Activated T-cell treated with anti-CD3 and anti-CD28 coated beads, Interleukin-2, amount 50 U/mL, for 48 hours (primary cell): ENCODE measurements at places on chromosomes 7 and 10.

DNA sequence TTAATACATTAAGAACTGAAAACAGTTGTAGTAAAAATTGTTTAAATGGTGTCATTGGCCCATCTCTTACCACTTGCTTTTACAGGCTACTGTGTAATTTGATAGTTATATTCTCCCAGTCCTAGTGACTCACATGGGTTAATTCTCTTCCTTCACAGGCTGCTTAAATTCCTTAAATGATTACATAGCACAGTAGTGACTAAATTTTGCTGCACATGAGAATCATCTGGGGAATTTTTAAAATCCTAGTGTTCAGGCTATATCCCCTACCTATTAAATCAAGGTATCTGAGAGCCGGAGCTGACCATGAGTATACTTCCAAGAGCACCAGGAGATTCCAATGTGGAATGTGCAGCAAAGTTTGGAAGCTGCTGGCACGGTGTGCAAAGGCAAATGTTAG lies 45.3 kb upstream of the ZNF800 start:
- DNase-seq: no peak

- no peak for DNase-seq
These were observed 10.1 kb downstream of the DENND10 start for GRCh38 chr10:119113751-119114732.

DNA sequence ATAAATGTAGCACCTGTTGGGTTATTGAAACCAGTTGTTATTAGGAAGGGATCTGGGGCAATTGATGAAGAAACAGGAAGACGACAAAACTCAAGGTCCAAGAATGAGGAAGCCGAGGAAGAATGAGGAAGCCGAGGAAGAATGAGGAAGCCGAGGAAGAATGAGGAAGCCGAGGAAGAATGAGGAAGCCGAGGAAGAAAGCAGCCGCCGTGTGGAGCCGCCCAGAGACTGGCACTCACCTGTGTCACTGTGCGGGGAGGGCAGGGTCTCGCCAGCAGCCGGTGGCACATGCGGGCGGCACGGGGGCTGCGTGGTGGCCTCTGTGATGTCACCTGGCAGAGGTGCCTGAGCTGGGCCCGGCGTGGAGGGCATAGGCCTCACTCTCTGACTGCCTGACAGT lies 71.1 kb upstream of the CFAP46 start:
- DNase-seq: no peak

GRCh38 chr7:93948106-93948505 lies 26.6 kb downstream of the GNG11 start:
- no peak for DNase-seq

DNA sequence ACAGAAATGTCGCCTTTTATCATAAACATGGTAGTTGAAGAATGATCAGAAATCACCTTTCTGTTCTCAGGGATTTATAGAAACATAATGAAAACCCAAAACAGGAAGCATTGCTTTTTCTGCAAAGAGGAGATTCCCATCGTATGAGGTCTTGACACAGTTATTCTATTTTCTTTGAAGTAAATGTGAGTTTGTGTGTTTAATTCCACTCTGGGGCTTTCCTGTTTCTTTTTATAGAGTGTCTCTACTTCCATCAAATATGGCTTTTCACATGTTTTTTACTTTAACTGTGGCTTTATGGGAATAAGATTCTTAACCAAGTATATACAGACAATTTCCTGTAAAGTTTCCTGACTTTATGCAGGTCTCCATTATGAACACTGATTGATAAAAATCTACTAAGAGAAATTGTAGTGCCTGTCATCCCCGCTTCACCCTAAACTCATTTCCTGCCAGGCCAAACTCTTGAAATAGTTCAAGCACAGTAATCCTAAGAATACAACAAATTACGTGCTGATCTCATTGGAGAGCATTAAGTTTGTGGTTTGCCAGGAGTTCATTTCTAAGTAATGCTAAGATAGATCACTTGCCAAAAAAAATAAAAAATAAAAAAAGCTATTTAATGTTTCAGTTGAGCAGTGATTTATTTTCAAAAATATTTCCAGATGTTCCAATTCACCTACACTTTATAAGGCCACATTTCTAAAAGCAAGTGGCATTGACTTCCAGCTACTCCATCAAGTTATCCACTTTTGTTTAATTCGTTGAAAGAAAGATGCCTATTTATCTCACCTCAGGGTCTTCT lies 52.2 kb upstream of the SEC61G start:
- no peak for DNase-seq

- DNase-seq: no peak
These were observed 115.0 kb upstream of the KIF5B start for GRCh38 chr10:32171204-32171603.

DNA sequence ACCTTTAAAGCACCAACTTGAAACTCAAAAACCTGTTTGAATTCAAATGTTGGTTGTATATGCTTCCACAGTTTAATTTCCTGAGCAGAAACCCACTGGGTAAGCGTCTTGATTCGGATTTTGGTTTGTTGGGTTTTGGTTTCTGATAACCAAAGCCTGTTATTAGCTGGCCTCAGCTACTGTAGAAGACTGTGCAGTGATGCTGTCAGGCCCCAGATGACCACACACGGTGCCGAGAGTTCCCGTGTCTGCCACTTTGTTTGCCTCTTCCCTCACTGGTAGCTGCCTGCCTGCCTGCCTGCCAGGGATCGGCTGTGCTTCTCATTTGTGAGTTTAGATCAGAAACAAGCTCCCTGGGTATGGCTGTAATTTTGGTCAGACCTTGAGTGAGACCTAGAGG lies 5.6 kb downstream of the MDH2 start:
- DNase-seq: no peak

- no peak for DNase-seq
These were observed 294.4 kb downstream of the BAMBI start for GRCh38 chr10:28971764-28972163.

GRCh38 chr7:76281706-76282343 lies 20.6 kb upstream of the HSPB1 start:
- no peak for DNase-seq

GRCh38 chr10:103701380-103702222 lies 153.8 kb downstream of the SH3PXD2A start:
- DNase-seq: no peak

DNA sequence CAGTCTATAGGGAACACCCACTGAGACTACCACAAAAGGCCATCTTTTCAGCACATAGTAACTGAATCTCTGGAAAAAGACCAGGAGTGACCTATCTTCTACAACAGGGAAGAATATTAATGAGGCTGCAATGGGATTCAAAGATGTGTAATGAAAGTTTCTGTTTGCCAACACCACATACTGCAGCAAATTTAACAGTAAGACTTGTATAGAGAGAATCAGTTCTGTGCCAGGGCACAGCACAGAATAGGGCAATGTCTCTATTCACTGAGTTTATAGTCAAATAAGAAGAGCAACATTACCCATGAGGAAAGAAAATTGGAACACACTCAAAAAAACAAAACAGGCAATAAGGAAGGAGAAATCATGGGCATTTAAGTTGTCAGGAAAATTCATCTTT lies 91.4 kb upstream of the PTN start:
- no peak for DNase-seq

DNA sequence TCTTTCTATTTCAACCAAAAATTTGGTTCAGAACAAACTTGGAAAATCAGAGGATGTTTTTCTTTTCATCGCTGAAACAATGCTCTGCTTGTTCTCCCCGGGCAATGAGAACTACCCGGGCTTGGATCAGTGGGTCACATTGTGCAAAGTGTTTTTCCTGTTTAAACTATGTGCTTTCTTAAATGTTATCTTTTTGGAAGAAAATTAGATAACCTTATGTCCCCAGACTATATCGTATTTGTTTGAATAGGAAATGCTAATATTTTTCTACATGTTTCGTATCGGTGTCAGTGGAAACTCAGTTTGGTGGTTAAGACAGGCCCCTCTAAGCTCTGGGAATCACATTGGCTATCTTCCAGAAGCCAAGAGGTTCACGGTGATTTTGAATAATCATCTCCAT lies 319.5 kb upstream of the NFE2L3 start:
- no peak for DNase-seq

- DNase-seq: no peak
These were observed 249.4 kb downstream of the CRPPA start for GRCh38 chr7:16171928-16172327.

DNA sequence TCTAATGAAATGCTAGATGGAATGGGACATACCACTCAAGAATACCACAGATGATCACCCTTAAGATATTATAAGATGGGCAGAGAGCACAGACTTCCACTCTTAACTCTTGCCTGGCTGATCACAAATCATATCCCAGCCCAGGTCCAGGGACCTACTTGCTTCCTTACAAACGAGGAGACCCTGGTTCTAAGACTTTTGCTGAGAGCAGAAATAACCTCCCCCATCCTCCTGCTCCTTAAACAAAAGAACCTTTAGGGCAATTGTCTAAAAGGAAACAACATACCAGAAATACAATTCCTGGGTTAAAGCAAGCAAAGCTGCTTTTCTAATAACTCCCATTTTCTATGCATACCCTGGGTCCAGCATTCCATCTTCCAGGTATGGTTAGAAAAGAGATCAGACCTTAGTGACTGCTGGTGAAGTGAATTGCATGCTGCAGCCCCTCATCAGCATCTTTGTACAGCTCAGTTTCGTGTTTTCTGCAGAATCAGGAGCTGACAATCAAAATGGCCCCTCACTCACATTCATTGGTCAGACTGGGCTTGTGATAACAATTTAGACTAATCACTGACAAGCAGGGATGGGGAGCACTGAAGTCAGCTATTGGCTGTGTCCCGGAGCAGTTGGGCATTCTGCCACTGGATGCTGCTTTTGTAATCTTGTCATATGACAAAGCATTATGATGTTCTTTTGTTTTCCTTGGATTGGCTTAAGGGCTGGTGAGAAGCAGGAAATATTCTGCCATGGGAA lies 14.6 kb downstream of the IFIT3 start:
- no peak for DNase-seq

GRCh38 chr10:117221156-117221711 lies 19.7 kb upstream of the SLC18A2 start:
- DNase-seq: no peak

- DNase-seq: no peak
These were observed 539.2 kb downstream of the HTR7 start for GRCh38 chr10:90318659-90319058.

GRCh38 chr7:132571970-132572369 lies 4.3 kb downstream of the PLXNA4 start:
- no peak for DNase-seq

DNA sequence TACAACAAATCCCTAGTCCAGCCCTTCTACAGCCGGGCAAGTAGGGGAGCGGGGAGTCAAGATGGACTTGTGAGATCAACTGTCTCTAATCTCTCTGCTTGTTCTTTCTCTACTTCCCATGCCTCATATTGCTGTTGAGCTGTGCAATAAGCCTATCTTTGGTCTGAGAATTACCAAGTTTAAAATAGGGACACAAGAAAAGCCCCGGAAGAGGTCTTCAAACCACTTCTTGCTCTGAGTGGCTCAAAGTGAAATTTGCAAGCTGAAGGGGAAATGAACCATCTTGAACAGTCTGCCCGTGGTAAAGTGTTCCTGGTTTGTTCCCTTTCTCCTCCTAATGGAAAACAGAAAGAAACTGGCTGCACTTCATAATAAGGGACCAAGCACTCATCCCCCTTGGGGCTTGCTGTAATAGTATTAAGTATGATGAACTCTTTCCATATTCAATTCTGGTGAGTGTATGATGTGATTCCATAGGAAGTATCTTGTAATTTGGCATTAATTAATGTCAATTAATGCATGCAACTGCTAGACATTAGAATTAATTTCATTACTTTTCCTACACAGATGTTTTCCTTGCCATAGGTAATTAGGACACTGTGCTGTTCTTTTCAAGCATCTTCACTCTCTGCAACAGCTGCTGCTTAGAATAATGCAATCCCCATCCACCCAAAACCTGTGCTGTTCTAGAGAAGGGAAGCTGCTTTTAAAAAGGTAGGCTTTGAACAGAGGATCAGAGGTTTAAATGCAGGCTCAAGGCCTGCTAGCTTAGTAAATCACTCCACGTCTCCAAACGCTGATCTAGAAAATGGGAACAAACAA lies 449.6 kb downstream of the SORCS1 start:
- DNase-seq: no peak

GRCh38 chr10:99370993-99371392 lies 41.8 kb downstream of the CNNM1 start:
- no peak for DNase-seq

DNA sequence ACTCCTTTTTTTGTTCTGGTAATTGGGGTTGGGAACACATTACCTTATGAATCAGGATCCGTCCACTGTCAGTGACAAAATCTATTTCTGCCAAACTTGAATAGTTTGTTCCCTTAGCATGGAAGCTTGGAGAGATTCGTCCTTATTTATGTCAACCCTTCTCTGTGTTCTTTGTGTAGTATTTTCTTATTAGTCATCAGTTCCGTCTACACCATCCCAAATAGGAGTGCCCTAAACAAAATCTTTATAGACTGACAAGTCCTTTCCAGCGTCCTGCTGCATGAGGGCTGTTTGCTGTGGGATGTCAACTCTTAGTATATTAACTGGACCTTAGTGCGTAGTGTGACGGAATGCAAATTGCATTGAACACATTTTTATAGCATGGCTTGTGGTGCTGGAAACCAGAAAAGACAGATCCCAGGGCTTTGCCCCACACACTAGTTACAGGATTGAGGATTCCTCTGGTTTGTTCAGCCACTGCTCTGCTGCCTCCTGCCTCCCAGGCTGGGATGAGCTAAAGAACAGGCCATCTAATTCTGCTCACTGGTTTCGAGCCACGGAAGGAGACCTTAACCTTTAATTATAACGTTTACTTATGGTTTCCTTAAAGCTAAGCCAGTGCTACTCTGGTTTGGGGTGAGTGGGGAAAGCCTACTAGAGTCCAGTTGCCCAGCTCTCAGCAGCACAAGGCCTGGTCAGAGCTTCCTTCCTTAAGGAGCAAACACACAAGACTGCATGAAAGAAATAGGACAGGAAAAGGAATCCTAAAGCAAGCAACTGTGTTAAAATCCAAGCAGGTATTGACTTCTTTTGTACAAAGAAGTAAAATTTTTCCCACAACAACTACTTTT lies 194.4 kb downstream of the CCSER2 start:
- no peak for DNase-seq

DNA sequence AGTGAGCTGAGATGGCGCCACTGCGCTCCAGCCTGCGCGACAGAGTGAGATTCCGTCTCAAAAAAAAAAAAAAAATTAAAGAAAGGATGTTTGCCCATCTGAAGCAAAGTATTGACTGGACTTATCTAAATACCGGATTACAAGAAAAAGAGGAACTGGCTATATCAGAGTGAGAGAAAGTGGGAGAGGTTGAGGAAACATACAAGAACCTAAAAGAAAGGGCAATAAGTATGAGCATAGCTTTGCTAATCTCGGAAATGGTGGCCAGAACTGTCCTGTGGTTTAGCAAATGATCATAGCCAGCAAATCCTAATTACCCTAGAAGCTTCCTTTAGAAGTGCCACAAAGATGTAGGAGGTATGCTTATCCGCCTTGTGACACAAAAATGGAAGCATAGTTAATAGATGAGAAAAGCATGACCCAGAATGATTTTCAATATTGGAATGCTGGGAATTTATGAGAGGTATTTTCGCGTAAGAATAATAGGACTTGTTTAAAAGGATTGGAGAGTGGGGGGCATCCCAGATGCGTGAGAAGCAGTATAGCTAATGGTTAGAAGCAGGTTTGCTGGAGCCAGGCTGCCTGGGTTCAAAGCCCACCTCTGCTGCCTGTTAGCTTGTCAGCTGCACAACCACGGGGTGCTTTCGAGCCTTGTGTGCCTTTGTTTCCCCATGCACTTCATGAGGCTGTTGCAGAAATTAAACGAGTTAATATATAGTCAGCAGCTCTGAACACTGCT lies 1.2 kb upstream of the GTPBP4 start:
- DNase-seq: no peak
